ENCODE measurements at places on chromosomes 16 and 17. TPM values are rescaled to one million over a fixed set of nuclear protein-coding genes. Genes with fewer than 3 reads are reported as not detected.

The SEZ6L2 gene
- 0.70 TPM for total RNA-seq

The HLF gene
- 20.9 TPM for total RNA-seq

The TP53TG3 gene
- total RNA-seq, result not detected

The GRB7 gene
- 1.1 TPM for total RNA-seq

The HYDIN gene
- total RNA-seq, result 1.9 TPM

GRCh38 chr16:48810803-48811453, 200.9 kb upstream of the N4BP1 start:
- no peak for DNase-seq

DNA sequence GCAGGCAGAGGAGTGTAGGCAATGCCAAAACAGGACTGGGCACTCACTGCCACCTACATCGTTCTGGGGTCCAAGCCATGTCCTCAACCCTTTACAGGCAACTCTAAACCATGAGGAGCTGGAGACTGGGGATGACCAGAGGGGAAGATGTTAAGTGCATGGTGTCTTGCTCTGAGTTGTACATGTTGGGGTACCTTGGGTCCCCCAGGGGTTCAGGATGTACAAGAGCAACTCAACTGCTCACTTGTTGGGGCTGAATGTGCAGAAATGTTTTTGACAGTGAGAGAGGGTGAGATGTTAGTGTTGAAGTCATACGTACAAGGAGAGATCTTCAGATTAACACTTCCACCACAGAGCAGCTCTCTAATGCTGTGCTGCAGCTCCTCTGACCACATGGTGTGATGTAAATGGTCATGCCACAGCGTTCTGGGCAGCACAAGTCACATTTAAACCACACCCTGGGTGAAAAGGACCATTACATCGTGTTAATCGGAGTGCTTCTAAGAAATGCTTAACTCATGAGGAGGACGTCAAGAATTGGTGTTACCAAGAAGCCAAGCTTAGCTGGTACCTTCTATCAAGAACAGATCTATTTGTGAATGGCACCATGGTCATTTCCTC, 2.4 kb downstream of the CCL18 start:
- DNase-seq, result no peak

- no peak for DNase-seq
Measured at GRCh38 chr17:48843187-48843900, 12.5 kb downstream of the CALCOCO2 start.

DNA sequence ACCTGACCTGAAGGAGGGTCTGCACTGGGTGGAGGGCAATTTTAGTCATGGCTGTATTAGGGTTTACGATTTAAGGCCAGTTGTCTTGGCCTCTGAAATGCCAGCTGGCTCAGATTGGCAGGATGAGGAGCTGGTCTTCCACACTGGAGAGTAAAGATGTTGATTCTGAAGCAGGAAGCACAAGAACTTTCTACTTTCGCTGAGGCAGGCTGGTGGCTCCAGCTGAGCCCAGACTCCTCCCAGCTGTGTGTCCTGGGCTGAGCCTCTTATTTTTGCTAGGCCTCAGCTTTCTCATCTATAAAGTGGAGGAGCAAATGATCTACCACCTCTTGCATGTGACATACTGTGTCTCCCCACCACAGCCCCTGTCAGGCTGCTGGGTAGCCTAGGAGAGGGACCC, 74.4 kb downstream of the MRM1 start:
- no peak for DNase-seq

- DNase-seq, result no peak
Measured at GRCh38 chr17:15886804-15887203, 58.1 kb upstream of the ADORA2B start.

DNA sequence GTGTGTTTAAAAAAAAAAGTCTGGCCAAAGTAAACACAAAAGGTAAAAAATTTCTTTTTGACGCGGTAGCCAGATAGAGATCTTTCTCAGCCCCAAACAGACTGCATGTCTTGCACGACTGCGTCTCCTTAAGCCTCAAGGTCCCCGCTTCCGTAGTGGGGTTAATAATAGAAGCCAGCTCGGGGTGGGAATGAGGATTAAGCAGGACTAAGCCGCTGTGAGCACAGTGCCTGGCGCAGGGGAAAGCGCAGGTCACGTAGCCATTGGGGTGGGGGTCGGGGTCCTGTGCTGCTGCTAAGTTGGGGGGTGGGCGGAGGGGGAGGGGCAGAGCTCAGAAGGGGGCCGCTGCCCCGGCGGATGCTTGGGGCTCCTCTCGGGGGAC, 521 bp downstream of the GGA2 start:
- peak; percentile 17 for DNase-seq

GRCh38 chr17:3992370-3992769, 28.1 kb upstream of the ATP2A3 start:
- DNase-seq, result no peak

- DNase-seq, result no peak
Measured at GRCh38 chr17:38791162-38791561, 8.2 kb downstream of the PIP4K2B start.

All from heart right ventricle (tissue), 16 donors.